ENCODE measurements at places on chromosomes 2 and 18. TPM values are rescaled to one million over a fixed set of nuclear protein-coding genes. Genes with fewer than 3 reads are reported as not detected.

DNA sequence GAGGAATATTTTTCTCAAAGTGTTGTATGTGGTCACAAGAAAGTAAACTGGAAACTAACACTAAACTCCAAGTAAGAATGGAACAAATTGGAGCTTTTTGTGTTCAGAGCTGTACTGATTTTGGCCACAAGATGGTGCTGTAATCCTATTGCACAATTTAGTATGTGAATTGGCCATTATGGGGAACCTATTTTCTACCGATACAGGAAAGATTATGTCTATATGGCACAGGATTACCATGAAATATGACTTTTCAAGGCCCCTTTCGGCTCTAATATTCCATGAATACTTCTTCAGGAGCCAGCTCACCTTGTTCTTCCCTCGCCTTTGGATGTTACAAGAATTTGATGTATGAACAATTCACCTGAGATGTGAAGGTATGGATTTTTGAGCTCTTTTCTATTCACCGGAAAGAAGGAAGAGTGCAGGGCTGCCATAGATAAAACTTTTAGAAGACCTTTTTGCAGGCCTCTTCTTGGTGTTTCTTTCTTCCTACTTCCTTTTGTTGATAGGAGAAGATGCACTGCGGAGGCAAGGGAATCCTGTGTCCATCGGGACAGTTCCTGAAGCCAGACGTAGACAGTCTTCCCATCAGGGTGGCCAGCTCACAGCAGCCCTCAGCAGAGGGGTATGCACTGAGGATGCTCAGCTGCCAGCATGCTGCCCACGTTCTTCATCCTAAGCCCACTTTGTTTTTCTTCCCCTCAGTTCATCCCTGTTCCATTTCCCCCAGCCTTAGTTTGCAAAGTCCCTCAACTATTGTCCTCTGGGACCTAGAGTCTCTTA is 13.3 kb downstream of the MRPL44 start:
- peak; percentile 62 for DNase-seq

GRCh38 chr2:138028538-138028937 is 64.3 kb downstream of the HNMT start:
- DNase-seq = no peak

NPHP1 gene
- total RNA-seq = 7.3 TPM

DNA sequence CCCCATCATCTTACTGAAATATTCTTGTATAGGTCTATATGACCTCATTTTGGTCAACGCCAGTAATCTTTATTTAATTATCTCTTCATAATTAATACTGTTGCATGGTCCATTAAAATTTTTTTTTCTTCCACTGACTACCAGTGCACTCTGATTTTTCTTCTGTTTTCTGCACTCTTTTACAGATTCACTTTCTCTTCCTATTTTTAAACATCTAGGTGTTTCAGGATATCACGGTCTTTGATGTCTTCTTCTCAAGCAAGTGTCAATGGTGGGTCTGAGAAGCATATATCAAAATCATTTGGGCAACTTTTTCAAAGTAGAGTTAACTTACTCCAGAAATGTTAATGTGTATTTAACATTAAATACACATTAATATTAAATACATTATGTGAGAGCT is 51.4 kb downstream of the CCDC141 start:
- no peak for DNase-seq

GRCh38 chr2:60811491-60812375 is 55.7 kb downstream of the PAPOLG start:
- DNase-seq = no peak
